ENCODE measurements at places on chromosomes 7 and 10.

- DNase-seq = peak; percentile 82
Measured at GRCh38 chr7:106757846-106758245, 96.9 kb upstream of the CCDC71L start.

DNA sequence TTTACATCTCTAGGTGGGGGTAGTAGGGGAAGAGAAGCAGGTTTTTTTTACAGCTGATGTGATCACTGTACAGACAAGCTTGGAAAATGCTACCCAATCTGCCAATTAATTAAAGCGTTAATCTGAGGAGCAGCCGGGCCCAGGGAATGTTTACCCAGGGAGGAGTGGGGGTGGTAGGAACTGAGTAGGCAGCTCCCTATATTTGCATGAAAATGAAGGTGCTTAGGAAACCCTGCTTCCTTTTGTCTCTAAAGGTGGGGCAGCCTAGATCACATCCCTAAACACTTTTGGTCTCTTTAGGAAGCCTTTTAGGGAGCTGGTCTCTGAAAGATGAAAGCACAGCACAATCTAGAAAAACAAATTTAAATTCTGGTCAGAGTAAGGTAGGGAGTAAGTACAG is 53.0 kb upstream of the NFKB2 start:
- DNase-seq = no peak

GRCh38 chr7:156232931-156233705 is 407.5 kb upstream of the RNF32 start:
- DNase-seq = no peak

DNA sequence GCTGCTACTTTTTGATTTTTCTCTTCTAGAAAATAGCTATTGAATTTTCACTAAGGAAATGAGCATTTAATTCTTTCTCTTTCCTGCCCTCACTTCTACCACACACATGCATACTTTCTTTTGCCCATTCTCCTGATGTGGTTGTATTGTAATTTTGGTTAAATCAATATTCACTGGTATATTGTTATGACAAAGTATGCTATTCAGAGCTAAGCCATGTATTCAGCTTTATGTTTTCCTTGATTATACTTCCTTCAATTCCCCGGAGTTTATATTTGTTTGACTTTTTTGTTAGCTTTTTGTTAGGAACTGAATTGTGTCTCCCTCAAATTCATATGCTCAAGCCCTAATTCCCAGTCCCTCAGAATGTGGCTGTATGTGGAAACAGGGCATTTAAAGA is 24.0 kb downstream of the LRRC72 start:
- DNase-seq = no peak

DNA sequence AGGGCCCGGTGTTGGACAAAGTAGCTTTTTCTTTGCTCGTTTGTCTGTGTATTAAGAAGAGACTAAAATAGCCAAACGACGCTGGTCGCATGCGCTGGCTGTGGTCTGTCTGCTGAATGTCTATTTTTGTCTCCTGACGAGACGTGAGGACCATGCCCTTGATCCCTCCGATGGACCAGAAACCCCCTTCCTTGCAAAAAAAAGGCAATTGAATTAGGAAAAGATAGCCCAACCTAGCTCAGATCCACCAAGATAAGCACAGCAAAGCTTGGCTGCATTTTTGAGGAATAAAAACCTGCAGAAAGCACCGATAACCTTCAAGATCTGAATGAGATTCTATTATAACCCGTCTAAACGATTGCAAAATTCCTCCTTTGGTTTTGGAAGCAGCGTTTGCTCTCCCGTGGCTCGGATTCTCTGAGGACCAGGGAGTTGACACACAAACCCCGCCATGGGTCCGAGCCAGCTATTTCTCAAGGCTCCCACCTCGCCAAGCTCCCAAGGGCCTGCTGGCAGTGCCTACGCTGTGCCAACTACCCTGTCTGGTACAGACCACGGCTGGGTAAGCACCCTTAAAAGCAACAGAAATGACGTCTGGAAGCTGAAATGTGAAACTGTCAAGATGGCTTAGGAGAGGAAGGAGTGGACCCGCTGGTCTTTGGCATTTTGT is 17.7 kb upstream of the TTYH3 start:
- peak; percentile 81 for DNase-seq

GRCh38 chr10:24382979-24383663 is 174.2 kb downstream of the KIAA1217 start:
- DNase-seq = no peak

DNA sequence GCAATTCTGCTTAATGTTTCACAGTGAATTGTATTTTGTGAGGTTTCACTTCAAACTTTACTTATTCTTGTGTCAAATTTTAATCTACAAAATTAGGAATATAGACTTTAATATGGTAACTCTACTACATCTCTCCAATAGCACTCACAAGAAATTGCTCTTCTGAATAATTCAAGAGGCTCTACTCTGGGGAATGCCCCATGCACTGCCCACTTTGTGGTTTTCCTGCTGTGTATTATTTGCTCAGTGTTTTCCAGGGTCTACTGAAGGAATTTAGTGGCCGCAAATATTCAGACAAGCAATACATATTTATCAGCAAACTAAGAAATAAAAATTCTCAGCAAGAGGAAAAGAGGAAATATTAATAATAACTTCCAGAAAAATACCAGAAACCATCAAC is 611.4 kb downstream of the TNS3 start:
- DNase-seq = no peak

DNA sequence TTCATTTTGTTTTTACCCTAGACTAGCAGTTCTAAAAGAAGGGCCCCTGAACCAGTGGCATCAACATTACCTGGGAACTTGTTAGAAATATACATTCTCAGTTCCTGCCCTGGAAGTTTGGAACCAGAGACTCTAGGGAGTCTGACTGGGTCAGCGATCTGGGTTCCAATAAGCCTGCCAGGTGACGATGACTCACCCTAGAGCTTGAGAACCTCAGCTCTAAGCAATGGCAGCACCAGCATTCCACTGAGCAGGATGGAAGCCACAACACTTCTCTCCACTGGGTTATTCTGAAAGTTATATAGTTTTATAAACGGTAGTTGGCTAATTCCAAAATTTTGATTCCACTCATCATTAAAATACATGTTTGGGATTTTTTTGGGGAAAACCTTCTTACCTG is 97.0 kb upstream of the AMPH start:
- no peak for DNase-seq

- DNase-seq = no peak
Measured at GRCh38 chr7:80288175-80289122, 153.8 kb downstream of the GNAI1 start.

DNA sequence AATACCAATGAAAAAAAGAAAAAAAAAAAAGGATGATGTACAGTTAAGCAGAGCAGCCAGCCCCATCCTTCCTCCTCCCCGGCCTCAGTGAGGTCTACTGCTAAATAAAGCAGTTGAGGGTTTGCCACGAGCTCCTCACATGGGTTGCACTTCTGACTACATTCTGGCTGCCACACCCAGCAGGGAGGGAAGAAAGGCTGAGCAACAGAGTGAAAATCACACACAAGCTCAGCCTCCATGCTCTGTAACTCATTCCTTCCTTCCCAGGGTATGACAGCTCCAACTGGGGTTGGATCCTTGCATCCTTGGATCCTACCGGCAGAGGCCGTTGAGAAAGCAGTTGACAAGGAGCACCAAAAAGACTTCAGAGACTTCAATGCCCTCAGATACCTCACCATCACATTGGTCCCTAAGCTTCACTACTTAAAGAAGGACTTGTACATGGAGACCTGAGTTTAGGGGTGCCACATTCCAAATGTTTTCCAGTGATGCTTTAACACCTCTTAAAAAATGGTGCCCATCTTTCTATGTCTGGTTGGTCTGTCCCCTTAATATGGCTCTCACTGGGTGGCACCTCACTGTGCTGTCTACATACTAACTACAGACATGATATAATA is 52.9 kb upstream of the PIK3CG start:
- peak; percentile 5 for DNase-seq

DNA sequence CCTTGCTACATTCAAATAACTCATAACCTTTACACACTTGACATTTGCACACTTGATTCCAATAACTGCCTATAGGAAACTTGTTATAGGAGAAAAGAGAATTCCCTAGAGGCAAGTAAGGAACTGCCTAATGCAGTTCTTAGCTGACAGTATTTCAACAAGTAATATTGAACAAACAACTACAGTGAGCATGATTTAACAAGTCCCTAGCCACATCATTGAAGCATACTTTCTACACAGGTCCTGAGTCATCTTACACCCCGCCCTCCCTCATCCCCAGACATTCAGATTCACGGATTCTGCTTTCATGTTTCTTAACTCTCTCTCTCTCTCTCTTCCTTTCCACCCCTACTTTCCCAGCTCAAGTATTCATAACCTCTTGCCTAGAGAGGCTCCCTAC is 153.5 kb downstream of the LSM5 start:
- no peak for DNase-seq

GRCh38 chr7:923108-924041 is 31.1 kb downstream of the ADAP1 start:
- DNase-seq = peak; percentile 37

DNA sequence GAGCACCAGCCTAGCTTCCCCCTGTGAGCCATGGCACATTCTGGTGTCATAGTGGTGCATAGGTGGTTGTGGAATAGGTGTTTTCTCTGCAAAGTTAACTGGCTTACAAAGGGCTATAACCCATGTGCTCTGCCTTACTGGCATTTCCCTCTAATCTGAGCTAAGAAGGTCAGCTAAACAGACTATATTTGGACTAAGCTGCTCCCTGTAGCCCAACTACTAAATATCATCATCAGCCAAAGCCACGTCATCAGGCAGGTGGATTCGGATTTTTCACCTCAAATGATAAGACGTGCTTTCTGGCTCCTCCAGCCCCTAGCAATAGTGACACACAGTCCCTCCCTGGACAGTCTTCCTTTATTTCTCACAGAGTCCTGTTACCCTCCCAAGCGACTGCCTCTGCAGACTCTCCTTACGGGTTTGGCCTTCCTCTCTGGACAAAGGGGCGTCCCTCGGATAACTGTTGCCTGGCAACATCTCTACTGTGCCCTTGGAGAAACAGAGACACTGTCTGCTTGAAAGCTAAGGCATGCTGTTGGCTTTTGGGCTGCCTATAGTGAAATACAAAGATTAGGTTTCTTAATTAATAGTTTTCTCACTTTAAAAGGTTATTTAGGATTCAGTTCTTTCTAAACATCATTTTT is 9.1 kb downstream of the SLC13A4 start:
- DNase-seq = no peak

DNA sequence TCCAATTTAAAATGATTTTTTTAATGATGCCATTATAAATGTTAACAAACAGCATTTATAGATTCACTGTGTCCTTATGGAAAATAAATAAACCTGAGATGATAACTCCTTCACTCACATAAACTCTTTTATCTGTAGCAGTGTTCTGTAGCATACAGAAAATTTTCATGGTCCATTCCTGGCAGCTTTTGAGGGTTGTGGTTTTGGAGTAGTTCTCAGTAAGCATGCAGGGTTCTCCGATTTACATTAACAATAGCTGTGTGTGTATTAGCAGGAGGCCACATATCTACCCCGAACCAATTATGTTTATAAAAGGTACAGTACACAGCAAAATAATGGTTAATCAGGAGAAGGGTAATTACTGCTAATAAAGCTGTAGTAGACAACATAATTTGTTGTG is 162.7 kb downstream of the CDCA7L start:
- DNase-seq = no peak

- peak; percentile 62 for DNase-seq
Measured at GRCh38 chr10:13311177-13311575, 11.3 kb upstream of the PHYH start.

DNA sequence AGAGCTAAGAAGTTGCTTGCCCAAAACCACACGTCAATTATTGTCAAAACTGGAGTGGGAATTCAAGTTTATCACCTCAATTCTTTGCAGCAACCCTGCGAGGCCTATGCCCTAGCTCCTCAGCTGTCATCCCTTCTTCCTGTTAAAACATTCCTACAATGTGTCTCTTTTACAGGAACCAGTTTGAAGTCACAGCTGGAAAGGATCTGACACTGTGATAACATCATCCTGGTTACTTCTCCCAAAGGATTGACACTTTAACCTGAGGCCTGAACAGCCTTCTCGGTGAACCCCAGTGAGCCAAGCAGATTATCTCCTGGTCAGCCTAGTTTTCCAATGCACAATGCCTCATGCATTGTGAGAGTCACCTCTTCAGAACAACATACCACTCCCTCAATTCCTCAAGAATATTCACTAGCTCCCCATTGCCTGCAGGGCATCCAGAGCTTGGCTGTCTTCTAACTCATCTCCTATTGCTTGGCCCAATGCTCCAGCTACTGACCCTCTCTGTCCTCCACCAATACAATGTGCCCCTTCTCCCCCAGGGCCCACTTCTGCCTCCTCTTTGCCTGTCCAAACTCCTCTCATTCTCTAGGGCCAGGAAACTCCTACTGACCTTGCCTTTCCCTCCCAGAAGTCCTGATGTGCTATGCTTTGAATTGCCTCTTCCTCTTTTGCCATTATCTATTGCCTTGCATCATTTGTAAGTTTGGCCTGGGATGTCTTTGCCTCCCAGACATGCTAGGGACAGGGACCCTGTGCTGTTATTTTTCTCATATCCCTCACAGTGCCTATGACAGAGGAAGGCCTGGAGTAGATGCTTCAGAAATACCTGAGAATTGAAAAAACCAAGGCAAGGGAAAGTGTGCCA is 10.4 kb upstream of the DLG5 start:
- DNase-seq = no peak

DNA sequence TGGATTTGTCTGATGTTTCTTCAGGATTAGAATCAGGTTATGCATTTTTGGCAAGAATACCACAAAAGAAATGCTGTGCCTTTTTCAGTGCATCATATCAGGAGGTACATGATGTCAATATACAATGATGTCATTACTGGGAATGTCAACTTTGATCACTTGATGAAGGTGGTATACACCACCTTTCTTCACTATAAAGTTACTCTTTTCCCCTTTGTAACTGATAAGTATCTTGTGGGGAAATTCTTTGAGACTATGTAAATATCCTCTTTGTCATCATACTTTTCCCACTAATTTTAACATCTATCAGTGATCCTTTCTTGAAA is 65.9 kb upstream of the TCF7L2 start:
- DNase-seq = no peak

DNA sequence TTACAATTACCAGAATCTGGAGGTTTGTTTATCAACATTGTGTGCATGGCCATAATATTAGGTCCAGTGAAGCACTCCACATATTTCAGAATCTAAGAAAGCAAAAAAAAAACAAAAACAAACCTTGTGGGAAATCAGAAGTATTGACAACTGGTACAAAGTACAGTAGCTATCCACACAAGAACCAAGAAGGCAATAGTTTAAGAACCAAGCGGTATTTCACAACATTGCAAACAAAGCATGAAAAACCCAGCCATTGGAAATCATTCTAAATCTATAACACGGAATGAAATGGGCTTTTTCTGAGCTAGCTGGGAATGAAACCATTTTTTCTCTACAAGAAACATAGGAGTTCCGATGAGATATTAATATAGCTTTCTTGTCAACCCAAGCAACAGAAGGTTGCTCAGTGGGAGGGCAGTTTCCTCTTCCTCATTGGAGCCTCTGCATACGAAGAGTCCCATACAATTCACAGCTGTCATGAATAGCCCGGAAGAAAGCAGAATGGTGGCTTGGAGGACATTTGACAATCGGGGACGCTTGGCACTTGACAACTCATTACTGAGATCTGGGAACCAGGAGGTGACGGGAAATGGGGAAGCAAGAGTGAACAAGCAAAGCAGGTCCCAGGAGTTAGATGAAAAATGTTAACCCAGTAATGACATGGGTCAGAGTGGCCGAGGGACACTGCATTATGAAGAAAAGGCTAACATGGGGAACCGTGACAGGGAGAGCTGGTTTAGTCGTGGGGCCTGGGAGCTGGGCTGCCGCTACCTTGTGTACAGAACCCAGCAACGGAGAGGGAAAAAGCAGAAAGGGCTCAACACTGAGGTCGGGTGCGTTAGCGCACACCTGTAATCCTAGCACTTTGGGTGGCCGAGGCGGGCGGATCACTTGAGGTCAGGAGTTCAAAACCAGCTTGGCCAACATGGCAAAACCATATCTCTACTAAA is 7.8 kb downstream of the PHYH start:
- DNase-seq = no peak

All from AG10803 (cell line).